GM12865 (cell line): ENCODE measurements at places on chromosomes 7 and 10.

- DNase-seq: no peak
Measured at GRCh38 chr7:139715194-139715815, 62.5 kb downstream of the HIPK2 start.

DNA sequence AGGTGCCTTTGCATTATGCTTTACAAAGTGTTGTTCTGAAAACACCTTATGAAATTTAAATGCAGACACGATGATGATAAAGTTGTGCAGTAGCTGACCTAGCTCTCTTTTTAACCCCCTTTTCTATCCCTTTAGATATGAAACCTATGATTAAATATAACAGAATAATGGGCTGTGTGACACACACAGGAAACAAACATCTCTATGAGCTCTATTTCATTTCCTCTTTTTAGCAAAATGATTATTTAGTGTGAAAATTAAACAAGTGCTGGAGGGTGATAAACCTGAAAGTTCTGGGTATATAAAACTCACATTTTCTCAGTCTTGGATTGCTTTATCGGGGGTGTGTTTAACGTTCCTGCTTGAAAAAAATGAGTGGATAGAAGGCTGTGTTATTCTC lies 1310.5 kb upstream of the CELF2 start:
- no peak for DNase-seq

DNA sequence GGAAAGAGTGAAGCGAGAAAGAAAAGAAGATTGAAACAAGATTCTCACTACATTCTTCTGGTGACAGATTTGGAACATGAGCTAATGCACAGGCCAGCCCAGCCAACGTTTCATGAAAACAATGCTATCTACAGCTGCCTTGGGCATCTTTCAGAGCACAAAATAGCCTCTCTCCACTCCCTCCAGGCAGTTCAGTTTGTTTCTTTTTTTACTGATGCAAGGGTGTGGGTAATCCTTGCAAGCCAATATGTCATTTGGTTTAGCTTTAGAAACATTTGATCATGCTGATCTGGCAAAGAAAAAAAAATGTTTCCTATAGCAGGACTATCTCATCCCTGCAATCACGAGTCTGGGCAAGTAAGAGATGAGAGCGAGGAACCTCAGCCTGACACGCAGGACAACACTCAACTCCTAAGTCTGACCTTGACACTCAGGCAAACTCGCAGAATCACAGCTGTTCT lies 35.9 kb downstream of the SVIL start:
- no peak for DNase-seq

- DNase-seq: no peak
Measured at GRCh38 chr10:114276671-114277070, 37.6 kb downstream of the VWA2 start.

DNA sequence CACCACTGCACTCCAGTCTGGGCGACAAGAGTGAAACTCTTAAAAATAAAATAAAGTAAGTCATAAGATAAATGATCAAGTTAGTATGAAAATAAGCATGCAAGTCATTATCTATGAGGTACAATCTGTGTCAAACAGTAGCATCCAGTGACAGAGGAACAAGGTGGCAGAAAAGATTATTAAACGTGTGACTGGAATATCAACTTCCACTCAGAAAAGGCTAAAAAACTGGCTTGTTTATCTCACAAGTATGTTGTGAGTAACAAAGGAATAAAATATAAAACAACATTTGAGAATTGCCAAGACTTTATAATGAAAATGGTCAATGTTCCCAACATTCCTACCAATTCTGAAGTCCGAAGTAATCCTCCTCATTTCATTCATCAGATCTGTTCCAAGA lies 30.3 kb downstream of the ITGB1 start:
- DNase-seq: no peak

- DNase-seq: no peak
Measured at GRCh38 chr7:113085781-113086390, 741 bp downstream of the GPR85 start.

DNA sequence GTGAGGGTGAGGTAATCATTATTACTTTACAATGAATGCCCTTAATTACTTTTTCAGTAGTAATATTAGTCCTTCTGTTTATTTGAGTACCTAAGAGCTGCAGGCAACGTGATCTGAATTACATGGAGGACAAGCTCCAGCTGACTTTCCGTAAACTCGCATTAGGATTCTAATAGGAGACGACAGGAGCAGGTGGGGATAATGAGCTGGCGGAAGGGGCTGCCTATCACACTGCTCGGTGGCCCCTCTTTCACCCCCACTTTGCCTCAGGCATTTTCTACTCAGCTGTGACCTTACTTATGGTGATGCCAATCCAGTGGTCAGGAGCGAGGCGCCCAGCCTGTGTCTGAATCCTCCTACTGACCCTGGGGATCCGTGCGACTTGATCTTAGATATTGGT lies at the start of gene C7orf33:
Gene C7orf33 (plus strand): TSS at position 296 of the 400 bp plus-strand sequence. CDS start 160 bp downstream, outside the sequence.
- no peak for DNase-seq

GRCh38 chr10:98012644-98013043 lies 17.8 kb downstream of the CRTAC1 start:
- no peak for DNase-seq

DNA sequence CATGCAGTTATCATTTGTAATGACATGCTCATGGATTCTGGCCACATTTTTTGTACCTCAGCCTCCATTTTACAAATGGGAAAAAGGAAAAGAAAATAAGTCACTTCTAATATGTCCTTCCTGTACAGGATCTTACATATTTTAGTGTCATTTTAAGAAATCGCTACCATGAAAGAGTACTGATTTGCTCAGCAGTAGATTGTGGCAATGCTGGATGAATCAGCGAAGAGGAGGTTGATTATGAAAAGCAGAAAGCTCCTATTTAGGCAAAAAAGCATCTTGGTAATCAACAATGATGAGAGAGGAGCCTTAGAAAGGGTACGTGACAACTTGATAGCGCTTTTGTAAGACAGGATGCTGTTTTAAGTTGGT lies 522.9 kb downstream of the PARD3 start:
- DNase-seq: no peak

- DNase-seq: no peak
Measured at GRCh38 chr10:127536972-127537760, 11.9 kb upstream of the NPS start.

GRCh38 chr10:5125315-5126044 lies 31.3 kb downstream of the AKR1C3 start:
- DNase-seq: no peak

- no peak for DNase-seq
Measured at GRCh38 chr7:84195295-84196060, 889 bp upstream of the SEMA3A start.

DNA sequence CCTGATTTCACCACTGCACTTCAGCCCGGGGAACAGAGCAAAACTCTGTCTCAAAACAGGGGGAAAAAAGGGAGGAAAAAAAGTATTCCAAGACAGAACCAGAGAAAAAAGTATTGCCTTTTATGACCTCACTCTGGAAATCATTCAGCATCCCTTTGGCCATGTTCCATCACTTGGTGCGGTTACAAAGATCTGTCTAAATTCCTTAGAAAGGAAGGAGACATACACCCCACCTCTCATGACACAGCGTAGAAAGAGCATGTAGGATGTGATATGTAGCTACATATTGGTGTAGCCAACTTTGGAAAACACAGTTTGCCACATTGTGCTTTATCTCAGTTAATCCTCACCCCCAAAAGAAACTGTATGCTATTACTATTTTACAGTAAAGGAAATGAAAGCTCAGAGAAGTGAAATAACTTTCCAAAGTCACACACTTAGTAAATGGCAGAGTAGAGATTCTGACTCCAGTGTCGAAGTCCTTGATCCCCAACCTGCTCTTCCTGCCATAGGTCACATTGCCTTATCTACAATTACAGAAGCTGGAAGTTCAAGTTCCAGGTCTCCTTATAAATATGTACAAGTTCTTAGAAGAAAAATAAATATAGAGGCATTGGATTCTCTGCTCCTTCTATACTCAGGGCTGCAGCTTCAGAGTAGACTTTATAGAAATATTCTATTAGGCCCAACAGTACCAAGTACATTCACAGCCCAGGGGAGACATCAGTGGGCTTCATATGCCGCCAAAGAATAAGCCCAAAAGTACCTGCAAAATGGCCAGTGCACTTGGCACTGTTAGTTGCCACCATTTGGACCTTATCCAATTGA lies 91.6 kb upstream of the KMT2E start:
- no peak for DNase-seq

GRCh38 chr7:22256541-22257096 lies 100.3 kb downstream of the RAPGEF5 start:
- DNase-seq: no peak

- DNase-seq: no peak
Measured at GRCh38 chr7:149716007-149716931, 57.1 kb downstream of the ZNF467 start.

DNA sequence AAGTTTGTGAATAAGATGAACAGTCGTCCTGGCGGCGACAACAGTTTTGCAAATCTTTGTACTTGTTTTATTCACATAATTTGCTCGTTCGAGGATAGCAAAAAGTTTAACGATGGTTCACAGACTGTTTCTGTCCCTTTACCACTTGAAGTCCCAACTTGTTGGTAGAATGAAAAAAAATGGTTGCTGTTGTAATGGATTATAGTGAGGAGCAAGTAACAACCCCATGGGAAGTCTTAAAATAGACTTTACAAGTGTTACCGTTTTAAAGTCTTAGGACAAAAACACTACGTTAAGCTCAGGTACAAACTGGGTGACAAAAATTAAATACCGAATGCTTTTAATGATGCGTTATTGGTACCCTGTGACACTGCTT lies 589 bp downstream of the LSM8 start:
- no peak for DNase-seq

DNA sequence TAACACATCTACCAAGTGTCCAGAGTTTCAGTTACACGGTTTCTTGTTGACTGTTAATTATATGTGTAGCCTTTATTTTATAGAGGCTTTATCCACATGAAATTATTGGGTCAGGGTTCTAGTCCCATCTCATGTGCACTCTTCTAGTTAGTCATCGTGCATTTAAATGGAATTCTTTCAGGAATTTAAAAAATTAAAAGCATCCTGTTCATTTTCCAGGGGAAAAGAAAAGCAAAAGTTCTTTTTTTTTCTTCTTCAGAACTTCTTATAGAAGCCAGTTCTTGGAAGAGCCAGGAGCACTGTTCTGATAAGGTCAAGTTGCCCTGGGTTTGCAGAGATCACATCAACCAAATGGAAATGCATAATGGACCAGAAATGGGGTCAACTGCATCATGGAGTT lies 324.7 kb downstream of the INHBA start:
- no peak for DNase-seq

GRCh38 chr10:61822781-61823230 lies 78.7 kb upstream of the ARID5B start:
- DNase-seq: no peak

DNA sequence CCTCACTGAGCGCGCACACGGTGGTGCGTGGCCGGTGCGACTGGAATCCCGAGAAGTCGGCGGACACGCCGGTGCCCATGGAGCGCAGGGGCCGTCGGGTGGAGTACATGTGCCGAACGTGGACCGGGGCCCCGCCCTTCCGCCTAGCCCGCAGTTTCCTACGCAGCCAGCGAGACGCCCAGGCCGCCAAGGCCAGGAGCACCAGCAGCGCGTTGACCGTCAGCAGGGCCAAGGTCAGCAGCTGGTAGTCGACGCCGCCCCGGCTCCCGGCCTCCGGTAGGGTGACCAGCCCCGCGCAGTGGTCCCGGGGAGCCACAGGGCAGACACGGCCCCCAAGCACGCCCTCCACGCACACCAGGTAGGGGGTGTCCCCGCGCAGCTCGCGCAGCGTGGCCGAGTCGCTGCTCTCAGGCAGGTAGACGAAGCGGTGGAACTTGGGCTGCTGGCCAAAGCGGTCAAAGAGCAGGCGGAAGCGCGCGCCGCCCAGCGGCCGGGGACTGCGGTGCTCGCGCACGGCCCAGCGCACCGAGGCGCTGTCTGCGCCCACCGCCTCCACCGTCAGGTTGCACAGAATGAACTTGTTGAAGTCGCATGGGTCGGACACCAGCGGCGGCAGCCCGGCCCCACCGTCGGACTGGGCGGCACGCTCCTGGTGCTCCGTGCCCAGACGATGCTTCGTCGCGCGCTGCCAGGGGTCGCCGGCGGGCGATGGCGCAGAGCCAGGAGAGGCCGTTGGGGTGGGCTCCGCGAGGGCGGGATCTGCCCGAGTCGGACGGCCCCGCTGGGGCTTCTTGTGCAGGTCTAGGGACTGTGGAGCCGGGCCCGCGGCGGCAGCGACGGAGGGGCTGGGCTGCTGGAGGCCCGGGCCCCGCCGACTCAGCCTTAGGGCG lies 2.2 kb downstream of the TRIL start:
- DNase-seq: no peak

GRCh38 chr7:18330548-18330947 lies 165.0 kb upstream of the HDAC9 start:
- no peak for DNase-seq

DNA sequence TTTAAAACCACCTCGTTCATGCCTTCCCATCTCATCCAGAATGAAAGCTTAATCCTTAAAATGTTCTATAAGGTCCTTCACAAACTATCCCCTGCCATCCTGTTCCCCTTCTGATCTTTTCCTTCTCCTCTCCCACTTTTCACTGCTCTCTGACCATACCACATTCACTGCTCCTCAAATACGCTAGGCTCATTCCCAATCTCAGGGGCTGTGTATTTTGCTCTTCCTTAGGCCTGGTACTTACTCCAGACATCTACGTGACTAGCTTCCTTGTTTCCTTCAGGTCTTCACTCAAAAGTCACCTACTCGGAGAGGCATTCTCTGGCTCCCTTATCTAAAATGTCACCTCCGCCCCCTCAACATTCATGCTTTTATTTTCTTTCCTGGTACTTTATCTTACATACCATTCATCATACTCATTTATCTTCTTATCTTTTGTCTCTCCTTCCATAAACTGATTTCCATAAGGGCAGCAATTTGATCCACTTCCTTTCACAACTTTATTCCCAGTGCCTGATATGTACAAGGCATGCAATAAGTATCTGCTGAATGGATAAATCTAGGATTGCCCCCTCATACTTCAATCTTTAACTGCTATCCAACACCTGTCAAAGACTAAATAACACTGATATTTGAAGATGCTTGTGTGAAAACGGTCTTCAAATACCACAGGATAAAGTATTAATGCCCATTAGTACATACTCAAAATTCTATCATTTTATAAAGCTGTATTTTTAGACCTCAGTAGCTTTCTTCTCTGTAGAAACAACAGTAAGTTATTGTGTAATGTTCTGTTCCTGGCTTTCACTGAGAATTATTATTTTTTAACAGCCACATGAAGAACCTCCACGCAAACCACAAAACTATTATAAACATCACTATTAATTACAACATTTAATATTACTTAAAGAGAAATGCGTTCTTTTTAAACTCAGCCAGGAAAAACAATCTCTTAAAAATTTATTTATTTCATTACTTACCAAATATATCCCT lies 27.0 kb downstream of the JMJD1C start:
- no peak for DNase-seq

GRCh38 chr7:158267742-158268435 lies 319.7 kb downstream of the PTPRN2 start:
- no peak for DNase-seq
